Activated T-helper 2 cell treated with anti-CD3 and anti-CD28 coated beads, Interferon-gamma antibody, Interleukin-2, Interleukin-4, amounts not matched to agents 10 μg/mL and 5 μg/mL and 100 μg/mL, durations not matched to agents 14 hours and 24 hours and 36 hours (primary cell): ENCODE measurements at places on chromosomes 1 and 21. TPM values are rescaled to one million over a fixed set of nuclear protein-coding genes. Genes with fewer than 3 reads are reported as not detected.

GRCh38 chr1:208631506-208631905 lies 387.3 kb upstream of the PLXNA2 start:
- DNase-seq, result no peak

OPTC gene
- not detected in 2 replicates for total RNA-seq

DNA sequence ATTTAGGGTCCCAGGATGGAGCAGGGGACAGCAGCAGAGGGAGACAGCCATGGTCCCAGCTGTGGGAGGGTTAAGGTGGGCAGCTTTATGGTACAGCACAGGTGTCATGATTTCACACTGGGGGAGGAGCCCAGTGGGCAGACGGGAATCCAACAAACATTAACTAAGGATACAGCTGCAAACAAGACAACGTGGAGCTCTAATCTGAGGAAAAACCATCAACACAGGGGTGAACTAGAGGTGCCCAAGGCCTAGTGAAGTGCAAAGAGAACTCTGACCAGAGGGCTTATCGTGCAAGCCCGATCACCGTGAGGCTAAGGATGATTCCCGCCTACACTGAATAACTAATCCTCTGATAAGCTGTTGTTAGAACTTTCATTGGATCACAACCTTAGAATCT lies 18.7 kb downstream of the ECE1 start:
- no peak for DNase-seq

- no peak for DNase-seq
Measured at GRCh38 chr1:20152599-20152930, 13.4 kb downstream of the PLA2G2F start.

- DNase-seq, result no peak
Measured at GRCh38 chr1:63073309-63074306, 248.8 kb upstream of the FOXD3 start.

- no peak for DNase-seq
Measured at GRCh38 chr1:232905331-232906034, 44.9 kb upstream of the NTPCR start.

GRCh38 chr1:155205035-155205434 lies 2.7 kb downstream of the THBS3 start:
- no peak for DNase-seq

PPIAL4G gene
- total RNA-seq, result 0.05 TPM in 1 of 2 replicates, not detected in the other
